ENCODE measurements at places on chromosomes 4 and X.
A peak's percentile ranks its signal among the peaks of the same experiment; 100 is the strongest.

DNA sequence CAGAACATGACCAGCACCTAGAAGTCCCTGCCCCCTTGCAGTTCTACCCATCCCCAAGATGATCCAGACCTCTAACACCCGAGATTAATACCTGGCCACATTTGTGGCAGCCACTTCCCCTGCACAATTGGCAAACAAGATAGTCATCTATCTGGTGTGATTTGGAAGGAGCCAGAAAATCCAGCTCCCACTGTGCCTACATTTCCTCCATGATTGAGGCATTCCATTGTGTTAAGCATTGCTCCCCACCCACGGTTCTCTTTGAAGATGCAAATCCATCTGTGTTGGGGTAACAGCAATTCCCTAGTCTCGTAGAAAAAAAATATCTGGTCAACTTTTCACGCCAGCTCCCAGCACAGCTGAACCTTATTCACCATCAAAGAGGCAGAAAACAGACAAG is 405.0 kb downstream of the BCOR start:
- DNase-seq: no peak

DNA sequence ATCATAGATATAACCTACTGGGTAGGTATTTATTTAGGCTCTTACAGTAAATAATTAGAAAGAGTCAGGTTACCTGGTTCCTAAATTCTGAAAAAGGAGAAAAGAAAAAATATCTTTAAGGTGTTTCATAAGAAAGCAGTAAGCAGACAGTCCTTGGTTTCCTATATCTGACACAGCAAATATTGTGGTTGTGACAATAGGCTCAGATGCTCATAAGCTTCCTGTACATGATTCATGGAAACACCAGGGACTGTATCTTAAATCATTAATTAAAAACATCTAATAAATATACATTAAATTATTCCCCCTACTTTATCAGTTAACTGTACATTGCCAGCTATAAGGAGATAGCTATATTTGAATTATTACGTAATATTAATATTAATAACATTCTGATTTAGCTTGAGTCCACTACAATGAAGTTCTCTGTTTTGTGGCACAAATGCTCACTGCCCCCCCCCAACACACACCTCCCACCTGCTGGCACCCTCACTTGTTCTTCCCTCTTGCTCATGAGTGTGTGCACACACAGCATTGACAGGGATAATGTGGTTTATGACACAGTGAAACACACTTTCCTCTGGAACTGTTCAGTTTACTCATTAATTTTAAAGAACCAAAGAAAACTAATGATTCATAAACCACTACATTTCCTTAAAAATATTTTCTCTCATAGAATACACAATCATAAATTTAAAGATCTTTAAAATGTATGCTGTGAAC is 187.4 kb downstream of the NR3C2 start:
- no peak for DNase-seq

DNA sequence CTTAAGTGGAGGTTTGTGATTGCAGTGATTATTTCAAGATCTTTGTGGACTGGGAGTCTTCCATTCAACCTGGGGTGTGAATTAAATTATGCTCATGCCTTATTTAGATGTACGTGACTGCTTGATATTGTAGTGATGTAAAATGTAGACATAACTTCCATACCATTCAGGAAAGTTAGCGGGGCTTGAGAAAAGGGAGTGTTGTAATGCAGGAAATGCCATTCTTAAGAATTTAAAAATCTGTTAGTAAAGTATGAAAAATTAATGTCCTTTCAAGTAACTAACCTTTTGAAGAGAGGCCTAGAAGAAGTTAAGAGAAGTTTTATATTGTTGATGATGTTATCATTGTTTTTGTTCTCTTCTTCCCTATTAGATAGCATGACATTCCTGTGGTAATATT is 318.2 kb downstream of the CCSER1 start:
- no peak for DNase-seq

- DNase-seq: no peak
These were observed 323.2 kb downstream of the ARHGAP24 start for GRCh38 chr4:85798012-85798770.

- no peak for DNase-seq
These were observed 862 bp upstream of the CENPU start for GRCh38 chr4:184734758-184735157.

GRCh38 chr4:184825896-184826690 is at the start of gene ACSL1:
Gene ACSL1 (minus strand): TSS chr4:184825968. CDS start chr4:184803514, 22,454 bp downstream.
- peak; percentile 74 for DNase-seq

DNA sequence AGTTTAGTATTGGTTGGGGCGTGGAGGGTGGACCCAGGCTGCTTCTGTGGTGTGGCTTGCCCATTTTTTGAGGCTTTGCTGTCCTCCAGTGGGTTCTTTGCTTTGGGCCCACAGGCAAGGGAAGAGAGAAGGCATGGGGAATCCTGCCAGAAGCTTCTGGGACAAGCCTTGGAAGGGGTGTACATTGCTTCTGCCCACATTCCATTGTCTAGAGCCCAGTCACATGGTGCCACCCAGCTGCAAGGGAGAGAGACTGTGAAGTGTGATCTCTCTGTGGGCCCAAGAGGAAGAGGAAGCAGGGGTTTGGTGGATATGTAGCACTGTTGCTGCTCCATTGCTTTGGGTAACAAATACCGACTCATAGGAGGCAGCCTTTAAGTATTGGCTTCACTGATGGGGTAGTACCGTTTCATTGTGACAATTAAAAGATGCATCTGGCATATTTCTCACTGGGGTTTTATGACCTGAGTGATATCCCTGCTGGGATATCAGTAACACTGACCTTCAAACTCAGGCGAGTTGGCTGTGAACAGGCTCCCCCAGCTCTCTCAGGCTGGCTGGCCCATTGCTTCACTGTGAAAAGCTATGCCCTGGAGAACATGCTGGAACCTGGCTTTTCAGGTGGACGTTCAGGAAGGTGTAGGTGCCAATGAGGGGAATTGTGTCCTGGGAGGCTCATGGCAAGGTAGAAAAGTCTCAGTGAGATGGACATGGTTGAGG is 85.9 kb downstream of the CLDN34 start:
- DNase-seq: no peak

DNA sequence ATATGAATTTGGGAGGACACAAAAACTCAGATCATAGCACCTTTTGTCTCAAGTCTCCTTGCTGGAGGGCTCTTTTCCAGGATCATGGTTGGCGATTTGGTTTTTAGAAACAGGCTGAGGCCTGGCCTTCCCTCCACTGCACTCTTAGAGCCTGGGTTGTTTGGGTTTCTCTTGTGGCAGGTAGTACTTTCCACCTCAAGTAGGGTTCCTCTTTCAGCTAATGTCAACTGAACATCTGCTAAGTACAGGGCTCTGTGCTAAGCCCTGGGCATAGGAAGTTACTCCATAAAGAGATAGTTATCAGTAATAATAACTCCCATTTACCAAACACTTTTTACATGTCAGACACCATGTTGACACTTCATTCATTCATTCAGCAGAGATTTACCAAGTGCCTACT is 28.2 kb upstream of the APLN start:
- no peak for DNase-seq

DNA sequence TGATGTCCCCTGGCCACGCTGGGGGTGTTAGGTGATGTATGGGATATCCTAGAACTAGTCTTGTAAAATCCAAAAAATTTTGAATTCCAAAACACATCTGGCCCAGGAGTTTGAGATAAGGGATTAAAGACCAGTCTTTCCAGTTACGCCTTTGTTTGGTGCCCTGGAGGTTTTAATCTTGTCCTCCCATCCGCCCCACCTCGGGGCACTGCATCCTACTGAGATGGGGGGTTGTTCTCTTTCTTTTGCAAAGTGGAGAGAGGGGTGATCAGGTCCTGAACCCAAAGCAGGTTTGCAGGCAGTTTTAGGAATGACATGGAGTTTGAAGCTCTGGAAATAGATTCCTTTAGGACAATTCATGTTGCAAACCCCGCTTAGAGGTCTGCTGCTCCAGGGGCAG is 1.8 kb downstream of the SUV39H1 start:
- no peak for DNase-seq

GRCh38 chr4:136867465-136867864 is 664.8 kb downstream of the PCDH18 start:
- no peak for DNase-seq

- DNase-seq: no peak
These were observed 116.8 kb downstream of the SCD5 start for GRCh38 chr4:82681754-82682153.

GRCh38 chrX:54808109-54808604 is 612 bp downstream of the MAGED2 start:
- DNase-seq: peak; percentile 8

- no peak for DNase-seq
These were observed 431.3 kb downstream of the KCNIP4 start for GRCh38 chr4:21517126-21517859.

- DNase-seq: no peak
These were observed 62.8 kb downstream of the SHISA3 start for GRCh38 chr4:42460043-42460442.

DNA sequence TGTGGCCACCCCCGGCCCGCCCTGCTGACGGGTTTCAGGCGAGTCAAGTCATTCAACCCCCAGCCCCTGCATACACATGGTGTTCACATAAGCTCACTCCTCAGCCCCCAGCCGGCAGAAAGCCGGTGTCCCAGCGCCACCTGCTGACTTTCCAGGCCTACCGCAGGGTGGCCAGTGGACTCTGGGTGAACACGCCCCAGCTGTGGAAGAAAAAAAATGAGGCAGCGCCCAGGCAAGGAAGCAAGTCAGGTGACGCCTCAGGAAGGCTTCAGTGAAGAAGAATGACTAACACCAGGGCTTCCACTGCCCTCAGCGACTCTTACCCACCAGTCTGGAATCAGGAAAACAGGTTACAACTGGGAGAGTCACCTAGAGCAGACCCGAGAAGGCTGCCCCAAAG is 15.8 kb downstream of the BCAP31 start:
- no peak for DNase-seq

GRCh38 chrX:68503836-68504636 is 5.2 kb downstream of the YIPF6 start:
- peak; percentile 36 for DNase-seq

DNA sequence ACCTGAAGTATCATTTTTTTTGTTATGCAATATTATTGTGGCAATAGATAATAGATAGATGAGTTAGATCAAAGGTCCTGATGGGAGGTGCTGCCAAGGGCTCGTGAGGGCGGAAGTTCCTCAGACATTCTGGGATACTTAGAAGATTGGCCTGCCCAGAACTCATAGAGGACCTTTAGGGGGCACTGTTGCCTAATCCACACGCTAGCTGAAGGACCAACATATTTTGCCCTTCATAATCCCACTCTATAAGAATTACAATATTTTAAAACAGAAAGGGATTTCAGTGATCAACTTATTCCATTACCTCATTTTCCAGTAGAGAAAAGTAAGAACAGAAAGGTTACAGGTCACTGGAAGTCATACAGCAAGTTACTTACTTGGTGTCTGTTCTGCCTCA is 22.9 kb upstream of the COX7B2 start:
- DNase-seq: no peak

DNA sequence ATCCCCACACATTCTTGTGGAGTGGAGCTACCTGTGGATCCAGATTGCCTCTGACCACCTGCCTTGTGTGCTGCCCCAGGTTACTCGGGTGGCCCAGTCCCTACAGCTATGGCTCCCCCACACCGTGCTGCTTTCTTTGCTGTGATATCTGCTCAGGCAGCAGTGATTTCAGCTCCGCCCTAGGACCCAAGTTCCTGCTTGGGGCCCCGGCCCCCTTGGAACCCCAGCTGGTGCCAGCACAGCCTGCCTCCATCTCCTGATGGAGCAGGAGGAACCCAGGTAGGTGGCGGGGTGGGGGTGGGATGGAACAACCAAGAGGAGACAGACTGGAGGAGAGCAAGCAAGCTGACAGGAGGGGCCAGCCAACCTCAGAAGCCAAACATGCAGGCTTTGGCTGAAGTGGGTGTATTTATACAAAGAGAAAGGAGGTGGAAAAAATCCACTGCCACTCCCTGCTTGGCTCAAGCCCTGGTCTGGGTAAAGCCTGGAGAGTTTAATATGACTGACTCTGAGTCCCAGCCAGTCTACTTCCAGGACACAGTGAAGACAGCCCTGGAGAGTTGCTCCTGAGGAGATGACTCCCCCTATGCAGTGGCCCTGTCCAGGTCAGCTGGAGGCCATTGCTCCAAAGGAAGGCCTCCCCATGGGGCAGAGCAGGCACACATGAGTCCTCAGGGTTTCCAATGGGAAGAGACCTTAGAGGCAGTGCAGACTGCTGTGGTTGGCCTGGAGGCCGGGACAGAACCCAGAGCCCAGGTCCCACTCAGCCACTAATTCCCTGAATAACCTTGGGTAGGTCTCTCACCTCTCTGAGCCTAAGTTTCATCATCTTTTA is 197.1 kb upstream of the MAMLD1 start:
- DNase-seq: no peak
